A549 treated with AZD2906 at 1 μM for 4 hours (cell line): ENCODE measurements at places on chromosomes 12 and 14. TPM values are rescaled to one million over a fixed set of nuclear protein-coding genes. Genes with fewer than 3 reads are reported as not detected.

Gene PDE3A
- 2.2 to 3.6 TPM (median 2.9 TPM) in 5 replicates for total RNA-seq

Gene CIROP
- total RNA-seq, result not detected in 5 replicates

Gene MEG3
- 34.5 to 52.7 TPM (median 43.8 TPM) in 5 replicates for total RNA-seq

Gene P2RX2
- not detected in 5 replicates for total RNA-seq

Gene INHBC
- total RNA-seq, result 0.05 to 0.06 TPM (median 0.05 TPM) in 3 of 5 replicates, not detected in the others

Gene AQP2
- not detected in 5 replicates for total RNA-seq

Gene POLR3B
- total RNA-seq, result 4.3 to 5.4 TPM (median 4.9 TPM) in 5 replicates

Gene LIN7A
- 0.19 to 0.35 TPM (median 0.22 TPM) in 5 replicates for total RNA-seq

Gene TEX52
- not detected in 5 replicates for total RNA-seq

Gene SLC25A21
- total RNA-seq, result 0.68 to 1.2 TPM (median 0.87 TPM) in 5 replicates

Gene CDKL1
- total RNA-seq, result 4.8 to 18.4 TPM (median 7.5 TPM) in 5 replicates

Gene UBE2N
- 146 to 200 TPM (median 148 TPM) in 5 replicates for total RNA-seq

Gene THAP2
- total RNA-seq, result 3.5 to 4.2 TPM (median 4.1 TPM) in 5 replicates

Gene KRT5
- total RNA-seq, result 0.52 to 0.72 TPM (median 0.62 TPM) in 5 replicates

Gene RHOJ
- not detected in 5 replicates for total RNA-seq

Gene SPIC
- total RNA-seq, result not detected in 5 replicates

Gene JAG2
- 16.3 to 28.4 TPM (median 23.6 TPM) in 5 replicates for total RNA-seq

Gene AKAP6
- 0.31 to 0.55 TPM (median 0.45 TPM) in 5 replicates for total RNA-seq

Gene KRT77
- not detected in 5 replicates for total RNA-seq

Gene ERBB3
- total RNA-seq, result 0.98 to 2.4 TPM (median 1.1 TPM) in 5 replicates

Gene MRPL52
- 128 to 227 TPM (median 194 TPM) in 5 replicates for total RNA-seq

Gene CMA1
- total RNA-seq, result not detected in 5 replicates

Gene POP5
- 47.9 to 53.2 TPM (median 49.9 TPM) in 5 replicates for total RNA-seq
